ENCODE measurements at places on chromosomes 3 and 15. TPM values are rescaled to one million over a fixed set of nuclear protein-coding genes. Genes with fewer than 3 reads are reported as not detected.

DNA sequence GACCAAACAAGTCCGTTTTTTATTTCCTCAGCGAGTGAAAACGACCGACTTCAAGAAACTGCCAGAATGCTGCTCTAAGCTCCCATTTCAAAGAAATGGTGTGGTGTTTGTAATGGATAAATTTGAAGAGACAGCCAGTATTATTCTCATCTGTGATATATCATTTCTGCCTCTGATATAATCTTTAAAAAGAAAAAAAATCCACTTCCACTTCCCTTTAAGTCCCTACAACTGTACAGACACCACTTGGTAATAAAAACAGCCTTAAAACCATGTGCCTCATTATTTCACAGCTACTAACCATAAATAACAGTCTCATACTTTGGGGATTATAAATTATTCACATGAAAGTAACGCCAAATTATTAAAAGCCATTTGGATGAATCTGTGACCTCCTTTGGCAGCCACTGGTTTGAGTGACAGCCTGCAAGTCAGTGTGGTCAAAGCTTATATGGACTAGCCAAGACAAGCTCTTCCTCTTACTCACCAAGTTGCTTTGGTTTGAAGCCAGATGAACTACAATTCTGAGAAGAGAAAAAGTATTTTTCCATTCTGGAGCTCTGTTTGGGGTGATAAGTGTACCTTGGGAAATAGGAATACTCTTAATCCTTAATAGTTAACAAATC is 168.0 kb downstream of the SHOX2 start:
- no peaks in the 10 kb centered on the region for H3K27me3 ChIP-seq
- no peak for DNase-seq
- H3K27ac ChIP-seq, result no peak overlapping the region

- H3K4me1 ChIP-seq, result no peaks in the 10 kb centered on the region
- H3K27ac ChIP-seq, result no peak overlapping the region
- DNase-seq, result no peak
- no peaks in the 10 kb centered on the region for H3K36me3 ChIP-seq
- no peak overlapping the region for H3K4me3 ChIP-seq
Measured at GRCh38 chr3:108227131-108227530, 4.9 kb upstream of the IFT57 start.

GRCh38 chr3:5103743-5104142 is 18.3 kb upstream of the ARL8B start:
- no peak overlapping the region for H3K4me3 ChIP-seq
- no peak overlapping the region for H3K27ac ChIP-seq
- no peaks in the 10 kb centered on the region for H3K27me3 ChIP-seq
- no peak for DNase-seq
- no peaks in the 10 kb centered on the region for H3K36me3 ChIP-seq

- no peak overlapping the region for H3K27ac ChIP-seq
- no peak overlapping the region for H3K4me3 ChIP-seq
- no peak for DNase-seq
- H3K36me3 ChIP-seq, result no peaks in the 10 kb centered on the region
Measured at GRCh38 chr3:8385848-8386620, 115.6 kb upstream of the LMCD1 start.

C2CD4B gene
- total RNA-seq, result 100 TPM

CEP19 gene
- total RNA-seq, result 2.6 TPM

KLHL24 gene
- 26.6 TPM for total RNA-seq

- DNase-seq, result no peak
- H3K36me3 ChIP-seq, result no peaks in the 10 kb centered on the region
- no peaks in the 10 kb centered on the region for H3K27me3 ChIP-seq
- H3K4me1 ChIP-seq, result peaks cover 11% of the 10 kb centered on the region
- H3K4me3 ChIP-seq, result no peak overlapping the region
- no peak overlapping the region for H3K27ac ChIP-seq
Measured at GRCh38 chr3:127053979-127054378, 71.1 kb downstream of the PLXNA1 start.

LNP1 gene
- 1.3 TPM for total RNA-seq

DNA sequence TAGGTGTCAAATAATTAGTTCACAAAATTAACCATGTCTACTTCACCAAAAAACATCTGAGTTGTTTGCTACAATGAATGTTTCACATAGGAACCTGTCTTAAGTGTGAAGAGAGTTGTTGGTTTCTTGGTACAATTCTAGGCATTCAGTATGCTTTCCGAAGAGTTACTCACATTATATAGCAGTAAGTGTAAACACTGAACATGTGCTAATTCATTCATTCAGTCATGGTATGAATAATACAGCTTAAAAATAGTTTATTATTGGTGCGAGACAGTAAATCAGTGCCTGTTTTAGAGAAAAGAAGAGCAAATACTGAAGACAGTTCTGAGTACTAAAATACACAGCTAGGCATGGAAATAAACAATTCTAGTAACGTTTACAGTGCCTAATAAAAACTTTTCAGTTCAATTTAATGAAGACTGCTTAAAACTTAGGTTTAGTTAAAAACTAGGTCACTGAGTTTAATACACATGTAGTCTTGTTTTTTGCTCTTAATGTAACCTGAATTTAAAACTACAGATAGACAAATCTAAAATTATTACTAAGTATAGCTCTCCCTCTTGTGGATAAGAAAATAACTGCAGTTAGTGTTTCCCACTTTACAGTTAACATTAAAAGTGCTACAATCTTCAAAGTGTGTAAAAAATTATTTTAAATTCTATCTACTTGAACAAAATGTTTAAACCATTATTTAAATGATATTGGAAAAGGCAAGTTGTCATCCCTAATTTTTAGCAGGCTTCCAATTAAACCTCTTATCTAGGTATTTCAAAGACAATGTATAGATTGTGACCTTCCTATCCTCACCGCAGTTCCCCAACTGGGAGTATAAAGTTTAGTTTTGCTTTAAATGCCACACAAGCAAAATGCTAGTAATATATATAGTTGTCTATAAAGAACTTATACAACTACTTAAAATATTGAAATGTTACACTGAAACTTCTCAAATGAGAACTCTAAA is 20.1 kb upstream of the ZCWPW2 start:
- H3K27ac ChIP-seq, result no peak overlapping the region
- no peak for DNase-seq
- no peaks in the 10 kb centered on the region for H3K4me1 ChIP-seq
- no peaks in the 10 kb centered on the region for H3K27me3 ChIP-seq

GRCh38 chr3:26350853-26351252 is 271.7 kb upstream of the LRRC3B start:
- no peak for DNase-seq
- no peaks in the 10 kb centered on the region for H3K36me3 ChIP-seq

DNA sequence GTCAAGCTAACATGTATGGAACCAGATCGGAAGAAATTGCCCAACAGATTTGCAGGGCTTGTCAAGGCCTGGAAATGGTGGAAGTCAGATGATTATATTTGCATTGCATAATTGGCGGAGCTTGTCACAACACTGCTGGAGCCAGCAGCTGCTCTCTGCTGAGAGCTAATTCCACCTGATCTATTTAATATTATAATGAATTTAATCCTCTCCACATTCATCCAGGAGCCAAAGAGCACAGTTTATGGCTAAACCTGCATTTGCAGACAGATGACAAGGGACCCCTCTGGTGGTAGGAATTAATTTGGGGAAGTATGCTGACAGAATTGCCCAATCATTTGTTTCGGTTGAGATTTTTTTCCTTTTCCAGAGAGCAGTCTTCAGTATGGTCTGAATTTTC is 730.2 kb downstream of the TUSC7 start:
- H3K4me3 ChIP-seq, result no peak overlapping the region
- H3K4me1 ChIP-seq, result no peaks in the 10 kb centered on the region
- no peak for DNase-seq
- H3K36me3 ChIP-seq, result no peaks in the 10 kb centered on the region
- no peaks in the 10 kb centered on the region for H3K27me3 ChIP-seq

SAMD7 gene
- not detected for total RNA-seq

MME gene
- total RNA-seq, result 1.5 TPM

CHL1 gene
- 0.53 TPM for total RNA-seq

DNA sequence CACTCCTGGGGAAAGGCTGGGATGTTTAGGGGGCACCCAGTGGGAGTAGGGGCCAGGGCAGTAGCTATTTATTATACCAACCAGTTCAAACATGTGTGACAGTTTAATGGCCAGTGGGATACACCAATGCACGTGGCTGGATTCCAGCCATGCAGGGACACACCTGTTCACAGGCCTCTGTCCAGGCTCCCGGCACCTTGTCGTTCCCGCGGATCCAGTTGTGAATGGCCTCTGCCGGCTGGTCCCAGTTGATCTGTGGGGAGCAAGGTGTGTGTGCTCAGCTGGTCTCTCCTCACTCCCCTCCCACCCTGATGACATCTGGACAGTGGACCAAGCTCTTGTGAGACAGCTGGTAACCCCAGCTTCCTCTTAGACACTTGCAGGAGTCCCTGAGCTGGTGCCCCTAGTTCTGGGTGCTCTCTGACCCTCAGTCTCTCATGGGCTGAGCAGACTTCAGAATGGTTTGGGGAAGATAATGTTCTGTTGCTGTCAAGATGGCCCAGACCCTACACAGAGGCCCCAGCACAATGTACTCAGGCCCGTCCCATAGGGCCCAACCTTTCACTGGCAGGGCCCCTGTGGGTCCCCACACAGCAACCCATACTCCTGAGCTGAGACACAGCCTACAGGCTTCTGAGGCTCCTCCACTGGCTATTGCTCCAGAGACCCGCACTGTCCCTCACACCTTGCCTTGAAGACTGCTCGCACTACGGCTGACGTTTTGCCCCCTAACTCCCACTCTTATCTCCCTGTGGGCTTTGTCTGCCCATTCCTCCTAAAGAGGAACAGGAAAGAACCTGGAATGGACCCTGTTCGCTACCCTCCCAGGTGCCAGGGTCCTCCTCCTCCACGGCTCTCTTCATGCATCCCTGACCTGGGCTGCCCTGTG is 25.8 kb downstream of the ALDH1L1 start:
- no peak for DNase-seq
- H3K27me3 ChIP-seq, result no peaks in the 10 kb centered on the region
- H3K4me3 ChIP-seq, result no peak overlapping the region
- H3K36me3 ChIP-seq, result peaks cover 68% of the 10 kb centered on the region

GRCh38 chr3:2968475-2968874 is 141.7 kb downstream of the IL5RA start:
- H3K27me3 ChIP-seq, result no peaks in the 10 kb centered on the region
- no peak overlapping the region for H3K27ac ChIP-seq
- no peaks in the 10 kb centered on the region for H3K4me1 ChIP-seq
- DNase-seq, result no peak
- H3K36me3 ChIP-seq, result no peaks in the 10 kb centered on the region

- H3K27ac ChIP-seq, result no peak overlapping the region
- H3K27me3 ChIP-seq, result no peaks in the 10 kb centered on the region
- H3K4me1 ChIP-seq, result no peaks in the 10 kb centered on the region
- no peak overlapping the region for H3K4me3 ChIP-seq
- DNase-seq, result no peak
- H3K36me3 ChIP-seq, result no peaks in the 10 kb centered on the region
Measured at GRCh38 chr15:53458736-53459135, 300.7 kb downstream of the WDR72 start.

- peaks cover 23% of the 10 kb centered on the region for H3K36me3 ChIP-seq
- peaks cover 6% of the 10 kb centered on the region for H3K4me1 ChIP-seq
- H3K27ac ChIP-seq, result no peak overlapping the region
- no peak overlapping the region for H3K4me3 ChIP-seq
- DNase-seq, result no peak
- H3K27me3 ChIP-seq, result no peaks in the 10 kb centered on the region
Measured at GRCh38 chr15:41013691-41014414, 60.6 kb downstream of the CHAC1 start.

BCHE gene
- total RNA-seq, result not detected

DNA sequence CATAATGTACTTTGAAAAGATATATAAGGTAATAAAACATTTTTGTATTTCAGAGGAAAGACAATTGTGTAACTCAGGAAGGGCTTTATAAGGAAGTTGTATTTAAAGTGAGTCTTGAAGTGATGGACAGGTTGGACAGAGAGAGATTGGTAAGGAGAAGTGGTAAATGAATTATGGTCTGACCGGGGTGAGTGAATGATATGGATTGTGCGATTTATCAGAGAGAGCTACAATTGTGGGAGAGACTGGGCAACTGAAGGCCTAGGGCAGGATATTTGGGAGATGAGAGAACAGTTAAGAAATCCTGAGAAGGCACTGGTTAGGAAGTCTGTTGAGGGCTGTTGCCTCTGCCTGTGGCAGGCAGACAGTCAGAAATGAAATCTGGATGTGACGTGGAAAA is 14.8 kb downstream of the IL1RAP start:
- H3K4me1 ChIP-seq, result peaks cover 3% of the 10 kb centered on the region
- DNase-seq, result no peak
- H3K27me3 ChIP-seq, result no peaks in the 10 kb centered on the region

DNA sequence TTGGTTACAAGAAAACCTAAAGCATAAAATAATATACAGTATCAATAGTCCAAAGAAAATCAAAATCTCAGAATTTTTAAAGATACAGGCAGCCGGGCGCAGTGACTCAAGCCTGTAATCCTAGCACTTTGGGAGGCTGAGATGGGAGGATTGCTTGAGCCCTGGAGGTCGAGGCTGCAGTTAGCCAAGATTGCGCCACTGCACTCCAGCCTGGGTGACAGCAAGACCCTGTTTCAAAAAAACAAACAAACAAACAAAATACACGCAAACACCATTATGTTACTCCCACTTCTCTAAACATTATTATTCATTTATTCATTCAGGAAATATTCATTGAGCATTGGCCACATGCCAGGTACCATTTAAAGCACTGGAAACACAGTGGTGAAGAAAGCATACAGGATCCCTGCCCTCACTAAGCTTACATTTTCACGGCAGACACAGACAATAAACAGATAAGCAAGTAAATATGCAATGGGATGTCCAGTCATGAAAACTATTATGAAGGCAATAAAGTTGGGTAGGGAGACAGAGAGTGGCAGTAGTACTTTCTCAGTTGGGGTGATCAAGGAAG is 6.7 kb downstream of the BCL2A1 start:
- no peak for DNase-seq
- H3K27ac ChIP-seq, result no peak overlapping the region
- no peaks in the 10 kb centered on the region for H3K36me3 ChIP-seq

DNA sequence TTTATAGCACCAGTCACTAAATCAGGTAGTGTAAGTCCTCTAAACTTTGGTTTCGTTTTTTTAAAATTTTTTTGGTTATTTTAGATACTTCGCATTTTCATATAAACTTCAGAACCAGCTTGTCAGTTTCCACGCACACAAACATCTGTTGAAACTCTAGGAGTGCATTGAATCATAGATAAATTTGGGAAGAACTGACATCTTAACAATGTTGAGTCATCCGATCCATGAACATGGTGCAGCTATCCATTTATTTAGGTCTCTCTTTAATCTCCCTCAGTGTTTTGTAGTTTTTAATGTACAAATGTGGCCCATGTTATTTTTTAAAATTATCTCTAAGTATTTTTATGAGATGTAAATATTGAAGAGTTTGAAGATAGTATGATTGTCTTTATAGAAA is 17.7 kb downstream of the TICRR start:
- H3K4me3 ChIP-seq, result no peak overlapping the region
- no peaks in the 10 kb centered on the region for H3K27me3 ChIP-seq
- no peaks in the 10 kb centered on the region for H3K36me3 ChIP-seq
- DNase-seq, result no peak
- no peaks in the 10 kb centered on the region for H3K4me1 ChIP-seq

- DNase-seq, result no peak
- H3K4me1 ChIP-seq, result no peaks in the 10 kb centered on the region
- H3K27ac ChIP-seq, result no peak overlapping the region
- no peaks in the 10 kb centered on the region for H3K36me3 ChIP-seq
Measured at GRCh38 chr3:154334973-154335420, 10.7 kb upstream of the DHX36 start.

Measured in ascending aorta (tissue), 2 donors.